Suppressor macrophage (primary cell): ENCODE measurements at places on chromosomes 6 and 20.

GRCh38 chr6:90351696-90352095 lies 55.1 kb upstream of the BACH2 start:
- peak; percentile 61 for DNase-seq

DNA sequence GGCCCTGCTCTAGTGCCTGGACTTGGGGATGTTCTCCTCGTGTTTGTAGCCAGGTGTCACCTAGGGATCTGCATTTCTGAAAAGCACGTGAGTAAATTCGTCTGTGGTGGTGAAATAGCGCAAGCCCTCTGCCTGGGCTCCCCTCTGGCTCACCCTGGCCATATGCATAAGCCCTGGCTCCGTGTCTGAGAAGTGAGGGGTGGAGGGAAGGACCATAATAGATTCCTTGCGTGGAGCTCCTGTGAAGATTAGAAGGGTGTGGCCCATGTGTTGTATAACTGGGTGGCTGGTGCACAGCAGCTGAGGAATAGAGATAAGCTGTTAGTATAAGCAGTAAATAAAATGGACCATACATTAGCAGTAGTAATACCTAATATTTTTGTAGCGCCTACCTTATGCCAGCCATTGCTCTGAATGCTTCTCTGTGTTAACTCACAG lies 4.8 kb downstream of the BCAS1 start:
- no peak for DNase-seq

GRCh38 chr20:62725596-62726268 lies 17.1 kb downstream of the NTSR1 start:
- no peak for DNase-seq

DNA sequence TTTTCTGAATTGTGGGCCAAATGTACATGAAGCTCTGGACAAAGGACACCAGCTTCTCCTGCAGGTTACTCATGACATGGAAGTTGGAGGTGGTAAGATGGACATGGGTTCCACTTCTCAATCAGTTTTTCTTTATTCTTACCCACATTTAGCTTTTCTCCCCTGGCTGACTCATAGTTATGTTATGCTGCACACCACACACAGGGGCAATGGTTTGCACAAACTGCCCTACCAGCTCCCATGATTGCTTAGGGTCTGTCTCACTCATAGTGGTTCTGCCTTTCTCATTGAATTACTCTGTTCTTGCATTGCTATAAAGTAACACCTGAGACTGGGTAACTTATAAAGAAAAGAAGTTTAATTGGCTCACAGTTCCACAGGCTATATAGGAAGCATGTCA lies 4.5 kb upstream of the CD109 start:
- DNase-seq: no peak

DNA sequence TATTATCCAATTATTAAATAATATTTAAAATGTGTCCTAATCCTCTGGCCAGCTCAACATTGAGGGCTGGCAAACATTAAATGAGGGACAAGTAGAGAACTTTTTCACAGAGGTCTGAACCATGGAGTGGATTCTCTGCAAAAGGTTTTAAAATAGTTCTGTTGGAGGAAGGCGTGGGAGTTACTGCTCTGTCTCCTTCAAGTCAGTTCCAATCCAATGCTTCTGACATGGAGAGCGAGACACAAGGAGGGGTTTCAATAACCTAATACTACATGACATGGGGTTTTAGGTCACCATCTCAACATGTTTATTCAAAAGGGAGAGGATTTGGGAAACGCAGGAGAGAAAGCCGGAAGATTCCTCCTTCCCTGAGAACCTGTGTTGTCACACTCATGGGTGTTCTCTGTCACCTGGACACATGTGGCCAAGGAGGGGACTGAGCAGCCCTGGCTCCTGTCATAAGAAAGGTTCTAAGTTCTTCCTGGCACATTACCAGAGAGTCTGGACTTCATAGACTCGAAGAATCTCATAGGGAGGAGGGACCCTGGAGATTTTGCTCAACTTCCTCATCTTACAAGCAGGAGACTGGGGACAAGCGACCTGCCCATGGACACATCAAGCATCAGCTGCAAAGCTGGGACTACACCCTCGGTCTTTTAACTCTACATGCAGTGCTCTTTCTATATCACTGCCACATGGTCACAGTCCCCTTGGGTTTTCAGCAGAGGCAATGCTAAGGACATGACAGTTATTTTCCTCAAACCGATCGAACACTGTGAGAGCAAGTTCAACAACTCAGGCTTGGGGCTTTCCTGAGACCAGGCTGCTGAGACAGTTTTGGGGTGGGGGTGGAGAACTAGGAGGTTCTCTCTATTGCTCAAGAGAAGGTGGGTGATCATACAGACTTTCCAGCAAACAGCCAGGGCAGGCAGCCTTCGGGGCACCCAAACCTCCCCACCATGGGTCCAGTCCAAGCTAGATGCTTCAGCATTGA lies 38.6 kb downstream of the PRDM1 start:
- DNase-seq: peak; percentile 54

DNA sequence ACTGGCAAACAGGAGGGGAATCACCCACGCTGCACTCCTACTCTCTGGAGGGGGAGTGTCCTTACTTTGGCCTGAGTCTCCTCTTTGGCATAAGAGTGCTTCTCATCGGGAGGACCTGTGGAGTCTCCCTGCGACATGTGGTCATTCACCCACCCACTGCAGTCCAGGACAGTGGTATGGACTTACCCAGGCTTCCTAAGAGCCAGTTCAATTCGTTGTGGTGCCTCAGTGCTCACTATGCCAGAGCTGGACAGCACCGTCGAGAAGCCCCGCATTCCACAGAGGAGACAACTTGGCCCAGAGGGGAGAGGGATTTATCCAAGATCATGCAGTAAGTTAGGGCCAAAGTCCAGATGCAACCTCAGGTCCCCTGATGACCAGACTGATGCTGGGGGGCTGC lies 86.2 kb upstream of the CCDC167 start:
- no peak for DNase-seq

DNA sequence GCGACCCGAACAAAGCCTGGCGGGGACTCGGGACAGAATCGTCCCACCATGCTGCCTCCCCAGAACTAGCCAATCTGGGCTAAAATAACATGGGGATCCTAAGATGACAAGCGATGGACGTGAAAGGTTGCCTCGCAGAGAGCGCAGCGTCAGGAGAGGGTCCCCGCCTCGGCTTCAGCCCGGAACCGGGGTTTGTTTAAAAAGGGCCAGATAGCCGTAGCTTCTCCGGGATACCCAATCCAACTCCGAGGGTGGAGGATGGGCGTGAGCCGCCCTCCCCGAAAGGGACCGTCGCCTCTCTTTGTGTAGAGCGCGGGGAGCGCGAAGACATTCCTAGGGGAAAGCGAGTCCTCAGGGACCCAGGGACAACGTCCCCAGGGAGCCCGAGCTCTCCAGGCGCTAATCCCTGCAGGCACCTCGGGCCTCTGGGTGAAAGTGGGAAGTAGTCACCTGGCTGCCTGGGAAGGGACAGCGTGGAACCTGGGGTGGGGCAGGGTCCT lies 643 bp downstream of the CD24 start:
- DNase-seq: no peak

DNA sequence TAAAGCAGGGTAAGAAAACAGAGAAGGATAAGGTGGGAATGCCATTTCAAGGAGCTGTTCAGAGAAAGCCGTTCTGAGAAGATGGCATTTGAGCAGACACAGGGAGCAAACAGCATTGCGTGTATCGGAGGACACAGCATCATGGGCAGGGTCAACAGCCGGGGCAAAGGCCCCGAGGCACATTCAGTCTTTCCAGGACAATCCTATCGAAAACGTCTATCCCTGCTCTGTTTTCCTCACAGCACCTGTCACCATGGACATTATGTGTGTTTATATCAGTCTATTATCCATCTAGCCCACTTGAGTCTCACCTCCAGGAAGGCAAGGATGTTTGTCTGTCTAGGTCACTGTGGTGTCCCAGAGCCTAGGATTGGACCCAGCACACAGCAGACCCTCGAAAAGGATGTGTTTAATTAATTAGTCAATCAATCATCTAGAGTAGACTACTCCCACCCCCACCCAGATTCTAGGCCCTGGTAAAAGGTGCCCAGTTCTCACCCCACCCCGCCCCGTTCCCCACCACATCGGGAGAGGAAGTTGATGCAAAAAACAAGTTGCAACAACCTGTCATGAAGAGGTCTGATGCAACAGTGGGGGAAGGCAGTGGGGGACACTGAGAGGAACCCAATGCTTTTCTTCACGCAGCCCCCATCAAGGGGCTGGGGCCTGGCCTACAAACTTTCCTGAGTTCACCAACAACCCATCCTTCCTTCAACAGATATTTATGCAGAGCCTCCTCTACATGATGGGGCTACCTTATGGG lies 66.6 kb downstream of the PREX1 start:
- DNase-seq: peak; percentile 55

GRCh38 chr6:29814379-29815117 lies 13.1 kb upstream of the HLA-G start:
- DNase-seq: no peak
